ENCODE measurements at places on chromosomes 6 and 20. TPM values are rescaled to one million over a fixed set of nuclear protein-coding genes. Genes with fewer than 3 reads are reported as not detected.

TRIM40 gene
- not detected for total RNA-seq

TENT5A gene
- 1.2 TPM for total RNA-seq

FUT9 gene
- not detected for total RNA-seq

TRIM31 gene
- total RNA-seq: not detected

FGD2 gene
- 1.6 TPM for total RNA-seq

DNA sequence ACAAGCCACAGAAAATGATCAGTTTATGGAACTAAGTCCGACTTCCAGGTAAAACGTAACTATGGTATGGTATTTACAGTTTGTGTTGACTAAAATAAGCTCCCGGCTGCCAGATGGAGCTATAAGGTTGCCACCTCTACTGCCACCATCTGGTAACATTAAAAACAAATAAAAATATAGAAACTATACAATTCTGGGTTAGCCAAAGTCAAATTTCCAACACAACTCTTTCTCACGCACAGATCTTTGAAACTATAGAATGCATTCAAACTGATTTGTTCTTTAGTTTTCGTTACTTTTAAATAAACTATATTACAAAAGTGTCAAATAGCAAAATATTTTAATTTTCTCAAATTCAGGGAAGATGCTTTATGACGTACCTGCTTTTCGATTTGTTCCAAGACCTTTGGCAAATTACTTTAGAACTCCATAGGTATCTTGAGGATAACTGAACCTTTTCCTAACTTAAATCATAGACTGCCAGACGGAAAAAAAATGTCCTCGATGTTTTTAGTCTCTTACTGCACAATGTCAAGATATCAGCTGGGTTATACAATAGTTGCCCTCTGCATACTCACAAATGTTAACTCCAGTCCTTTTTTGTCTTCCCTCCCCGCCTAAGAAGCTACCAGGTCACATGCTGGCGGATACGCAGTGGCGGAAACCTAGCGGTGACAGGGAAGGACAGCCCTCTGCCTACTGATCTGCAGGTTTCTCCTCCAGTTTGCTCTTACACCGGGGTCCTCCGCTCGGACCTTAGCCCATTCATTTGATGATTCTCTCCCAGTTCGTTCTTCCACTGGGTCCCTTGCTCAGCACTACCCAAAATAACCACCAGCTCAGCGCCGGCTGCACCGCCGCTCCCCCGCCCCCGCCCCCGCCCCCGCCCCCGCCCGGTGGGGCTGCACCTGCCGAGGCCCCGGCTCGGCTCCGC, 888 bp downstream of the SLC17A5 start:
- peaks cover 5% of the 10 kb centered on the region for H3K36me3 ChIP-seq
- peak; percentile 79 for DNase-seq
- H3K27me3 ChIP-seq: no peaks in the 10 kb centered on the region
- H3K4me3 ChIP-seq: peak overlapping the region; percentile 87

DNA sequence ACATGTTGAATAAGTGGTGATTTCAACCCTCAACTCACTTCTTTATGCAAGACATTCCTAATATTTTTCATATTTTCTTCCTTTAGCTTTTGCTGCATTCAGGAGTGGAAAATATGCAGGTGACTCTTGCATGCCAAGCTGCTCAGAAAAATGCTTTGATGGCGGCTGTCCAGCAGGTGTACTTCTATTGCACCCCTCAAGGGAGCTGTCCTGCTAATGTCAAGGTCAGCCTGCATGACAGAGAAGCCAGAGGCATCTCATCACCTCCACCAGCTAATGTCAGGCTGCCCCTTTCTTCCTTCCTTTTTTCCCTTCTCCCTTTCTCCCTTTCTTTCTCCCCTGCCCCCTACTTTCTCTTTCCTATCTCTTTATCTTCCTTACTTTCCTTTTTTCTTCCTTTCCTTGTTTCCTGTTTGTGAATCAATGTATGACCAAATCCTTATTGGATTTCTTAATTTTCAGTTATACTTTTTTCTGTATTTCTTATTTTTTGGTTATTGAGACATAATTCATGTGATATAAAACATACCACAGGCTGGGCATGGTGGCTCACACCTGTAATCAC, 112.2 kb downstream of the CD164 start:
- H3K36me3 ChIP-seq: peaks cover 3% of the 10 kb centered on the region
- no peaks in the 10 kb centered on the region for H3K27me3 ChIP-seq
- DNase-seq: no peak

DNA sequence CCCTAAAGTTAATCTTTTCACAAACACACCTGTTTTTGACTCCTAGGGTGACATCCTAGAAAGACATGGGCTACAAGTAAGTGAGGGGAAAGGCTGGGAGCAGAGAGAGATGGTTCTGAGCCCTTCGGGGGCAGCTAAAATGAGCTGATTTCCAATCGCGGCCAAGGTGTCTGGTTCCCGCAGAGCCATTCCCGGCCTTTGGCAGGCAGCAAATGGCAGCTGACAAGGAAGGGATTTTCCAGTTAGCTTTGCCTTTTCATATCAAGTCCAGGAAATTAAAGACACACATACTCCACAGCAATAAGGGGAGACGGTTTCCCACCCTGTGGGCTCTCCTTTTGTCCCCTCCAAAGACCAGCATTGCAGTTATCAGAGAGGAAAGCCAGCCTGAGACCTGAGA, 228.5 kb downstream of the ZMYND8 start:
- no peak overlapping the region for H3K4me3 ChIP-seq
- H3K27me3 ChIP-seq: peaks cover 24% of the 10 kb centered on the region
- H3K36me3 ChIP-seq: no peaks in the 10 kb centered on the region
- no peaks in the 10 kb centered on the region for H3K4me1 ChIP-seq
- DNase-seq: no peak

GRCh38 chr6:97240222-97240621, 42.8 kb downstream of the MMS22L start:
- H3K36me3 ChIP-seq: peaks cover 62% of the 10 kb centered on the region
- no peak overlapping the region for H3K4me3 ChIP-seq
- no peaks in the 10 kb centered on the region for H3K27me3 ChIP-seq
- H3K27ac ChIP-seq: no peak overlapping the region

GRCh38 chr6:136011475-136011874, 160.0 kb downstream of the PDE7B start:
- no peak for DNase-seq
- peaks cover 6% of the 10 kb centered on the region for H3K27me3 ChIP-seq
- no peaks in the 10 kb centered on the region for H3K36me3 ChIP-seq
- no peak overlapping the region for H3K27ac ChIP-seq
- H3K4me1 ChIP-seq: no peaks in the 10 kb centered on the region
- no peak overlapping the region for H3K4me3 ChIP-seq

DNA sequence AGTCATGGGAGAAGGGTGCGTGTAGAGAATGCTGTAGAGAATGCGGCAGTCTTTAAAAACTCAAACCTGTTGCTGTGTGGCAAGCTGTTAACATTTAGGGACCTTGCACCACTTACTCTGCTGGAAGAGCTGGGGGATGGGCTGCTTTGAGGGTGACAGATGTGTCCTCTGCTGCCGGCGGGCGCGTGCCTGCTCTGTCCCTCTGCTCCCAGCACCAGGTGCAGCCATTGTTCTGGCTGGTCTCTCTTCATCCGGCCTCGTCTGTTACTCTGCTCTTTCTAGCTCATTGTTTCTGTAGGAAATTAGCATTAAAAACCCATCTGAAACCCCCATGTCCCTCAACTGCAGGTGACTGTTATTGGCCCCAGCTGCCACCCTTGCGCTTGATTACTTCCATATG, 78.5 kb downstream of the CBFA2T2 start:
- no peaks in the 10 kb centered on the region for H3K36me3 ChIP-seq
- no peak overlapping the region for H3K27ac ChIP-seq
- H3K4me3 ChIP-seq: no peak overlapping the region
- H3K27me3 ChIP-seq: no peaks in the 10 kb centered on the region

- no peaks in the 10 kb centered on the region for H3K4me1 ChIP-seq
- no peaks in the 10 kb centered on the region for H3K27me3 ChIP-seq
- H3K4me3 ChIP-seq: no peak overlapping the region
- H3K27ac ChIP-seq: no peak overlapping the region
- H3K36me3 ChIP-seq: no peaks in the 10 kb centered on the region
- no peak for DNase-seq
Measured at GRCh38 chr6:154427446-154427845, 70.8 kb upstream of the IPCEF1 start.

DNA sequence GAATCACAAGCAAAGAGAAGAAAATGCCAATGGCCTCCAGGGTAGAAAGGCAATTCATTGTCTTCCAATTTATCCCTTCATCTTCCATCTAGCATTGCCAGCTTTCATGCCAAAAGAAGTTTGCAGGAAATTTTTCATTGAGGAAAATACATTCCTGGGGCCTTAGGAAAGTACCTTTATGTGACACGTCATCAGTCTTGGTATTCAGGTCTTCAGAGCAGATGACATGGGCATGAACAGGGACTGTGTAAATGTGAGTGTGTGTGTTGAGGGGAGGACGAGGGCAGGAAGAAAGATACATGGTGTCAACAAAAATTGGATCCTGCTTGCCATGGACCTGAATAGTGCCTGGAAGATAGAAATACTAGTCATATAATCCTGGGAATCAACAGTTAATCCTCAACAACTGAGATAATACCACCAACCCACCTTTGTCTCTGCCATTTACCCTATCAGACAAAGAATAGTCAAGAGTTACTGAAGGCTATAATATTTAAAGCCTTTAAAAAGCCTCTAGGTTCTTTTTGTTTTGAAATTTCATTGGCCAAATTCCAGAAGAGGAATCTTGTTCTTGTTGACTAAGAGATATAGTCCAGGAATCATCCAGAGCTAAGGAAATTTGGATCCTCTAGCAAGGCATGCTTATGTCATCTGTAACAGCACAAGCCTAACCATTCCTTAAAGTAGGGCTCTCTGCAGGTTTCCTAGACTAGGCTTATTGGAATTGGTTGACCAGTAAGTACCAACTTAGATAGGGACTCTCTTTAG, 405.8 kb upstream of the SASH1 start:
- H3K4me3 ChIP-seq: no peak overlapping the region
- H3K36me3 ChIP-seq: no peaks in the 10 kb centered on the region

DNA sequence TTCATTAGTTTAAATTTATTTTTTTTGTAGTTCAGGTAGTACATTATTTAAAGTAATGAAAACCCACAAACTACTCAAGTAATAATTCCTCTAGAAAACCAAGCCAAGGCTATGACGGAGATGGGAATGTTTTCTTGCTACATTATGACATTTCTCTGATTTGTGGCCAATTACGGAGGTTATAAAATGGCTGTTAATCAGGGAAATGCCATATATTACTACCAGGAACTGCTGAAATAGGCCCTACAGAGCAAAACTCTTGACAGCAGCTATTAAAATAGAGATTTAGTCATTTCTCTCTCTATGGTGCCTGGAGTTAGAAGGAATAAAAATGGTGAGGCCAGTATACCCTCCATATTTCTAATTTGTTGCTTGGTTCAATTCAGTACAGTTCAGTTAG, 280.0 kb downstream of the ARHGAP18 start:
- H3K27me3 ChIP-seq: peaks cover 4% of the 10 kb centered on the region
- no peak overlapping the region for H3K4me3 ChIP-seq
- H3K36me3 ChIP-seq: no peaks in the 10 kb centered on the region
- DNase-seq: no peak
- H3K27ac ChIP-seq: no peak overlapping the region

GRCh38 chr6:151633526-151634335, 139.9 kb downstream of the CCDC170 start:
- H3K36me3 ChIP-seq: no peaks in the 10 kb centered on the region
- peaks cover 3% of the 10 kb centered on the region for H3K4me1 ChIP-seq
- no peak for DNase-seq
- peaks cover 10% of the 10 kb centered on the region for H3K27me3 ChIP-seq
- no peak overlapping the region for H3K4me3 ChIP-seq
